ENCODE measurements at places on chromosomes 12 and 14.

DNA sequence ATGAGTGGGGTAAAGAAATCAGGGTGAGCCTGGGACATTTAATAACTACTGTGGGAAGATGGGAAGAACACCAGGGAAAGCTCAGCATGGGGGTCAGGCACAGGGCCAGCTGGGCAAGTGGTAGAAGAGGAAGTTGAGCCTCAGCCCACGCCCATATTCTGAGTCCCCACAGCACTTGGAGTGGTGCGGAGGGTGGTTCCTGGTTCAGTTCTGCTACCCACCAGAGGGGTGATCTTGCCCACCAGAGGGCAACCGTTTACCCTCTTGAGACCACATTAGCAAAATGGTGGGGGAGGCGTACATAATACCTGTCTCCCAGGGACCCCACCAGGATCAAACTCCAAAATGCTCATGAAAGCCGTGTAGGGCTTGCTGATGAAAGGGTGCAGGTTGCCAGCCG, 16.8 kb upstream of the ANKRD33 start:
- no peak for DNase-seq

GRCh38 chr12:115267891-115268290, 583.9 kb upstream of the TBX3 start:
- no peak for DNase-seq

DNA sequence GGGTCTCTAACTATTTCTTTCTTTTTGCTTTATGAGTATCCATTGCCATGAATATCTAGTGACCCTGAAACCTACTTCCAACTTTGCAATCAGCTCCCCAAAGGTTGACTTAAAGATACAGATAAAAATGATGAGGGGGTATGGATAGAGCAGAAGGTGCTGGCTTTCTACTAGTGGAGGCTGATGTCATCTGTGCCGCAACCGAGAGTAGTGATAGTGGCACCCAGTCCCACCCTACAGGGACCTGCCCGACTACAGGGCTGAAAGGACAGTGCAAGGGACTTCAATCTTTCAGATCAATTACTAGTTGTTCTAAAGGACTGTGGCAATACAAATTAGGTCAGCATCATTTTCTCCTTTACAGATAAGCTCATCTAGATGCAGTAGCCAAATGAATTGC, 806.0 kb downstream of the VRK1 start:
- DNase-seq: no peak

- DNase-seq: no peak
These were observed 414.7 kb downstream of the RAD51B start for GRCh38 chr14:68234101-68234905.

DNA sequence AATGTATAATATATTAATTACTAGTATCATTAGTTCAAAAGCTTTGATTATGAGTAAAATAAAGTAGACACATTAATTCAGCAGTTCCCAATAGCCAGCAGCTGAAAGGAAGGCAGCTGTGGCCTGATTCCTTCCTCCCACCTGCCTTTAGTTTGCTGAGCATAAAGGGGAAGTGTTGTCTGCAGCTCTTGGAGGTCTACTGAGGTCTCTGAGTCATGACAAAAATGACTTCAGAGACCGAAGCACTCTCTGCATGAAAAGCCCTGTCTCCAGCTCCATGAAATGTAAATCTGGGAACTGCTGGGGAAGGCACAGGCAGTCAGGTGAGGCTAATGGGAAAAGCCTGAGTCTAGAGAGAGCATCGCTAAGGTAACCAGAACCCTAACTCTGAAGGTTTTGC, 165.4 kb downstream of the NRXN3 start:
- DNase-seq: no peak

DNA sequence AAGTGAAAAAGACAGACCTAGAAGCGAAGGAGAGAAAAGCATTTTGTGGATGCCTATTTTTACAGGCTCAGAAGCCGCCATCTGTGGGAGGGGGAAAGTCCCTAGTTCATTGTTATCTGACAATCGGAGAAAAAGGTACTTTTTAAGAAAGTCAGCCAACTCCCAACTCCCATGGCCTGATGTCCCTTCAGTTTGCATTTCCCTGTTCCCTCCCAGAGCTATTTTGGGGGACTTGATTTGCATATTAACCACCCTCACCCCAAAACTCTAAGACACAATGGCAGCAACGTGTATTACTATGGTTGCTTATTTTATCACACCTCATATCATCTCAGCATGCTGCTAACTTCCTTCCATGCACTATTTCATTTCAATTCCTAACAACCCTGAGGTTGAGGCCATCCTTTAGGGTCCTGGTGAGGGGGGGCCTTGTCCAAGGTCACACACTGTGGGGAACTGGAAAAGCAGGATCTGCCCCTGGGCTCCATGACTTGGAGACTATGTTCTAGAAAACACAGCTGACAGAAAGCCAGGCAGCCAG, 18.7 kb downstream of the HVCN1 start:
- no peak for DNase-seq

GRCh38 chr12:100426145-100426544, 47.5 kb upstream of the NR1H4 start:
- no peak for DNase-seq

GRCh38 chr12:110807640-110808039, 39.1 kb upstream of the CCDC63 start:
- DNase-seq: no peak

DNA sequence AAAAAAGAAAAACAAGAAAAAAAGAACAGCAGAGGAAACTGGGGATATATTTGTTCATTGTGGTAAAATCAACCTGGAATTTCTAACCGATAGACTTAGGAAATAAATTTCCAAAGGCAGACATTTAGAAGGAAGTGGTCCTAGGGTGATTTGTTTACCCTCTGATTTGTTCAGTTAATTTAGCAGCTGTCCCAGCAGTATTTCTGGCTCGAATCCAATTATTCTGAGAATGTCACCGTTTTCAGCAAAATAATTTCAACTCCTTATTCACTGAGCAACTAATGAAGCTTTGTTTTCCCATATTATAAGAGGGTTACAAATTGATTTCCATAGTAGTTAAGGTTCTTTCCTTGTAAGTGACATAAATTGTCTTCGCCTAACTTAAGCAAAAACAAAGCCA, 285.2 kb upstream of the SYT10 start:
- no peak for DNase-seq

- DNase-seq: no peak
These were observed 552.5 kb downstream of the DIO2 start for GRCh38 chr14:79658769-79659168.

DNA sequence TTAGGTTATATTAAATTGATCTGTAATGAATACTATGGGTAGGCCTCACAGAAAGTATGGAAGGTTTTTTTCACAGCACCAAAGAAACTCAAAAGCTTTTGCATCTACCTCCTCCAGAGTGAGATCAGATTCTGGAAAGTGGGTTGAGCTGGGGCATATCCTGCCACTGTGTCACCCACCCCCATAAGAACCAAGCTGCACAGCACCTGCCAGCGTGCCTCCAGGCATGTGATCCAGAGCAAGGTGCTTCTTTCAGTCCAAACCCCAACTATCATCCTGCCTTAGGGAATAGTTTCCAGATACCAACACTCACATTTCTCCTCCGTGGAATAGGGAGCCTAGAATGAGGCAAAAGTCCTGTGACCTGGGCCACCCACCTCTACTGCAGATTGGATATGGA, 42.6 kb upstream of the PRB2 start:
- no peak for DNase-seq

GRCh38 chr14:92733007-92733406, 15.4 kb downstream of the LGMN start:
- DNase-seq: no peak

GRCh38 chr12:24608637-24609285, 340.1 kb downstream of the BCAT1 start:
- DNase-seq: no peak

DNA sequence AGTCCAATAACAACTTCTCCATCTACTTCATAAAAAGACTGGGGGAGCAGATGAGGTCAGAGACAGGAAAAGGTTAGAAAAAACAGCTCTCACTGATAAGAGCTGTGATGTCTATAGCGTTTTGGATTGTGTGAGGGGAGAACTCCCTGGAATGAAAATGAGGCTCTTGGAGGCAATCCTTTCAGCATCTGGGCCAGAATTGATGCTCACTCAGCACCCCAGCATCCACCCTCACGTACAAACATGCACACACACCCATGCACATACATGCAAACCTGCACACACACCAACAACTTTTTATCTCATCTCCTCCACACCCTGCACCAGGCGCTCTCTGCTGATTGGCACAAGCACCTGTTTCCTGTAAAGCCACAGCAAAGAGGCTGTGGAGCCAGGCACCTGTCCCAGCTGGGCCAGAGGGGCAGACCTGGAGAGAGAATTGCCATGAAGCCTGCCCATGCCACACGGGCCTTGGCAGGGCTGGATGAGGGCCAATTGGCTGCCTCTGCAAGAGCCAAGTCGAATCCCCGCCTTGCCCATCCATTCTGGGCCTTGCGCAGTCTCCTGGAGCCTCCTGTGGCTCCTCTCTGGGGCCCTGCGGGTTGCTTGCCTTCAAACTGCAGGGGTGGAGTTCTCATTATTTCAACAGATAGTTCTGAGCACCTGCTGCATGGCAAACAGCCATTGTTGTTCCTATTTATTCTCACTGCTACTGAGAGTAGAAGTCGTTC, 53.1 kb downstream of the SYNE3 start:
- no peak for DNase-seq

DNA sequence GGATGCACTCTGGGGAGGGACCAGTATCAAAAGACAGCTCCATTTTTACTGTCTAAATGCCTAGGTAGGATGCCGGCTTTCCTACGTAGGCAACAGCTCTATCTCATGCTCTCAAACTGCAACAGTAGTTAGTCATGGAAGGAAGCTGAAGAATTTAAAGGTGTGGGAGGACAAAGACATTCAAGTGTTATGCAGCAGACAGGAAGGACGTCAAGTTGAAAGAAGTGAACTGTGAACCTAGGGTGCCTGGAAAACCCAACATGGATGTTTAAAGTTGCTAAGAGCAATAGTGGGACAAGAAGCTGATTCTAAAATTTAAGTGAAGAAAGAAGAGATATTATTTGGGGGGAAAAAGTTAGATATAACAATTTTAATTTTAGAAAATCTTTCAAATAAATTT, 5.9 kb downstream of the SEC23A start:
- DNase-seq: peak; percentile 44

DNA sequence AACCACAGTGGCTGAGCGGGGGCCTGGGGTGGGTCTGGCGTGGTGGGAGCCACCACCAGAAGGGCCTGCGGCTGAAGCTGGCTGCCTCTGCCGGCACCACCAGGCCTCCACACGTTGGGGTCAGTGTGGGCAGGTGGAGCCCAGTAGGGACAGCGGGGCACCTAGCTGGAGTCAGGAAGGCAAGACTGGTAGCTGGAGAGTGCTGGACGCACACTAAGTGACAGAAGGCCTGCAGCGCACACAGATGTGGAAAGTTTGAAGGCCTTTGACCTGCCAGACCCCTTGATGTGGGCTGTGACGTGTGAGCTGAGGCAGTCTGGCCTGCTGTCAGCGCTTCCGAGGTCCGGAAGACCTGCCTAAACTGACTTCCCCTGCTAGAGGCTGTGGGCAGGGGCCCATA, 26.3 kb downstream of the RIN3 start:
- DNase-seq: peak; percentile 14

DNA sequence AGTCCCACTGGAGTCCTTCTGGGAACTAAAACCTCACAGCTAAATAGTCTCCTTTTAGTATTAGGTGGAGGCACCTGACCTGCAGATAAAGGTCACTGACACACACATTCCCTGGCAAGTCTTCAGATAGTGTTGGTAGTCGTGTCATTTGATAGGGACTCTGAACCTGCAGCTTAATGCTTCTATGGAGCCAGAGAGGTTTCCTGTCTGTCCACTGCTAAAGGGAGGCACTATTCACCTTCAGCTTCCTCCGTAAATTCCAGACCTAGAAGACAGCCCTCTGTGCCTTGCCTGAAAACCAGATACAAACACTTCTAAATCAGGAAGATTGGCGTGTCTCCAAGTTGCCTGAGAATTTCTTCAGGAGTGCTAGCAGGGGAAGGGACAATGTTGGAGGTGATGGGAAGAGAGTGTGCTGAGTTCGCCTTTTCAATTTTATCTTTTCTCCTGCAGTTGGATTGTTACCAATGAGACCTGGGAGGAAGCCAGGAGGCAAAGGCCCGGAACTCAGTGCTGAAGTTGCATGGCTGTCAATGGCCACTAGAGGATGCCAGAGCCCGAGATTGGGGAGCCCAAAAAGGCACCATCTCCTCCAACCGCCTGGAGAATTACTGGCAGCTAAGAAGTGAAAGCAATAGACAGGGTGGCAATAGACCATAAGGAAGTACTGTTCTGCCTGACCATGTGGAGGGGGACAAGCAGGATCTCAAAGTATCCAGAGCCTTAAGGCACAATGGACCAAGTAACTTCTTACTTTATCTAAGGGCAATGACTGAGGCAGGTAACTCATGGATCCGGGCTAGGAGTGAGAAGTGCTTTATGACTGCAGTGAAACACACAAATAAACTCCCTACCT, 81.6 kb upstream of the SCAF11 start:
- peak; percentile 72 for DNase-seq

- no peak for DNase-seq
These were observed 41.1 kb downstream of the GRIP1 start for GRCh38 chr12:66637699-66638301.

- DNase-seq: no peak
These were observed 533.3 kb downstream of the LRFN5 start for GRCh38 chr14:42140001-42140400.

DNA sequence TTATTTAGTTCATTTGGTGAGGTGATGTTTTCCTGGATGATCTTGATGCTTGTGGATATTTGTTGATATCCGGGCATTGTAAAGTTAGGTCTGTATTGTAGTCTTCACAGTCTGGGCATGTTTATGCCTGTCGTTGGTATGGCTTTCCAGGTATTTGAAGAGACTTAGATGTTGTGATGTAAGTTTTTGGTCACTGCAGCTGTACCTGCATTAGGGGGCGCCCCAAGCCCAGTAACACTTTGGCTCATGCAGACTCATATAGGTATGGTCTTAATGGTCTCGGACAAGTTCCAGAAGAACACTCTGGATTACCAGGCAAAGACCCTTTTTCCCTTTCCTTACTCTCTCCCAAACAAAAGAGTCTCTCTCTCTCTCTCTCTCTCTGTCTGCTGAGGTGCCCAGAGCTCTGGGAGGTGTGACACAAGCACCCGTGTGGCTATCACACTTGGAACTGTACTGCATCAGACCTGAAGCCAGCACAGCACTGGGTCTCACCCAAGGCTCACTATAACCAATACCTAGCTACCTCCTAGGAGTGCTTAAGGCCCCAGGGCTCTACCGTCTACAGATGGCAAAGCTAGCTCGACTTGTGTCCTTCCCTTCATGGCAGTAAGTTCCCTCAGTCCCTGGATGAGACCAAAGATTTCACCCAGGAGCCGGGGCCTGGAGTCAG, 425.8 kb upstream of the ATXN7L3B start:
- DNase-seq: peak; percentile 25

- DNase-seq: no peak
These were observed 49.2 kb downstream of the FUT8 start for GRCh38 chr14:65461730-65462129.

DNA sequence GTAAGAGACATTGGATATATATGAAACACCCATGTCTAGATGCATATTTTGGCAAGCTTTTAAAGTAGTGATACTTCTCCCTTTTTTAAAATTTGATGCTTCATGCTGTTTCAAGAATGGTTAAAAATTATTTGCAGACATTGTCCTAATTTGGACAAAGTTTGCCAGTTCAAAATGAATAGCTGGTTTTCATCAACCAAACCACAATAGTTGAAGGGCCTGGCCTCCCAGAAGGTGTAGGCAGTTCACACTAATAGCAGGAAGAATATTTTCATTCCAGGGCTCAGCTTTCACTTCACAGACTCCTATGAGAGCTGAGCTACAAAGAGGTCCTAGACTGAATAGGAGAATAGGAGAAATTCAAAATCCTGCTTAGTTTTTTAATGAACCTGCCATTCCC, 78.7 kb downstream of the STXBP6 start:
- DNase-seq: no peak
